ENCODE measurements at places on chromosomes 4 and X.
A peak's percentile ranks its signal among the peaks of the same experiment; 100 is the strongest.

DNA sequence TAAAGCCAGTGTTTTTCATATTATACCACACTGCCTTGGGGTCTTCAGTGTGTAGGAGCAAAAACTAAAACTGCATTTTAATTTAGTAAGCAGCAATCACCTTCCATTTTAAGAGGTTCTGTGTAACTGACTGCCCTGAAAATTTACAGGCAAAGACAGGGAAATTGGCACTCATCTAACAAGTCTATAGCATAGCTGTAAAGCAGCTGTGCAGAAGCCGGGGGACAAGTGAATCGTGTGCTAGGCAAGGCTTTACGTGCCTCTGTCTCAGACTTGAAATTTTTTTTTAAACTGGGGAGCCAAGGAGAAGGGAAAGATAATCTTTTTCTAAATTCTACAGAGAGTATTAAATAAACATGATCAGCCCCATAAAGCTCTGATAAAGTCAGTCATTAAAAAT is 39.7 kb downstream of the TSPAN5 start:
- no peak for DNase-seq

- no peak for DNase-seq
These were observed 921.8 kb upstream of the PCDH10 start for GRCh38 chr4:132227151-132227856.

DNA sequence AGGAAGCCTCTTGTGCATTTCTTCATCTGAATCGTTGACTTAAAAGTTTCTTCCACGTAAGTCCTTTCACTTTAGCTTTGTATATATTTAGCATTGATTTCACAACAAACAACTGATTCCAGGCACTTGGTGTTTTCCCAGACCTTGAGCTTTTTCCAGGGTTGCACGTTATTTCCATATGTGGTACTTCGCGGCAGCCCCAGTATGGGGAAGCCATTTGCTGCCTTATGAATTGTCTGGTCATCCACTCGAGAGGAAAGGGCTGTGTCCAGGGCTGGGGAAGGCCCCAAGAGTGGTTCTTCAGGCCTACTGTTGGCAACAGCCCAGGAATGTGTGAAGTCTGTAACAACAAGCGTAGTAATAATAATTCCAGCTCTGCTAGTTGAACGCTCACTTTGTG is 2.8 kb upstream of the TLR8 start:
- DNase-seq: no peak

DNA sequence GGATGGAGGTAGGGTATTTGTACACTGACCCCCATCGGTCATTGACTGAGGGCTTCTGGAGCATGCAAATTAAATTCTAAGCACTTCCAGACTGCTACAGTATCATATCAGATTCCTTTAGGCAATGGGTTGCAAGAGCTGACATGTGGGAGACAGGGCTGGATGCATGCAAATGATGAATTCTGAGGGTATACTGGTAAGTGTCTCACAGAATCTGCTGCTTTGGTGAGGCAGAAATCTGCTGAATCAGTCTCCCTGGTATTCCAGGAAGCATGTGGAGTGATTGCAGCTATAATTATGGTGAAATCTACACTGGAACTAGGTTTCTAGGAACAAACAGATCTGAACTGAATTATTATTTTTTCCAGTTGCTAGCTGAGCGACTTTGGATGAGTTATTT is 684.9 kb upstream of the MAGEB2 start:
- DNase-seq: no peak

DNA sequence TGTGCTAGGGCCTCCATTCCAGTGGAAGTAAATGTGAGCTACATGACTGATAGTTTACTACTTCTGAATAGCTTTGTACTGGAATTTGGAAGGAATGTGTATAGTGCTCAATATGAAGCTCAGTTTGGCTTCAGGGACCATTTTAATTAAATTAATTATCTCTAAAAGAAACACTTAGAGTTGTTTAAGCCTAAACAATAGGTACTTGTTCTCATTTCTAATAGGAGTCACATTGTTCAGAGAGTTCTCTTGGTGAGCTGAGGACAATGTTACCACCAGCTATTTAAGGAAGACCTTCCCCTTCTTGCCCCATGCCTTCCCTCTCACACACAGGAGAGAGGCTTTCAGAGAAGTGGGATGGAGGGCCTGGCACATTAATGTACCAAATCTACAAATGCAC is 78.3 kb downstream of the CHIC2 start:
- no peak for DNase-seq

GRCh38 chrX:71254092-71254963 is at the start of gene ZMYM3:
ZMYM3 (minus strand) TSS chrX:71254140; CDS start chrX:71253255, 885 bp downstream.
- DNase-seq: peak; percentile 86

DNA sequence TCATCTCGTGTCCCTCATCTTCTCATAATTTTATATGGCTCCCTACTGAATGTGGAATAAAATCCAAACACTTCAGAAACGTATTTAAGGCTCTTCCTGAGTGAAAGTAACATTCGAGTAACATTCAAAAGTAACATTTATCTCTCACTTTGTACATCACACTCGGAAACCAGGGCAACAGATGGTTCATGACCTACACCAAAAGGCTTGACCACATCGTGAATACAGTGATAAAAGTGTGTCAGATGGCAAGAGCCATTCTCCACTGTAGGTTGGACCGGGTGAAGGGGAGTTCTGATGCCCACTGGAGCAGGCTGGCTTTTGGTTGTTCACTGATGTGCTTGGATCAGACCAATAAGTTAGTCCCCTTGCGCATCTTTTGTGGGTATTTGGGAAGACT is 5.6 kb upstream of the LIMCH1 start:
- DNase-seq: no peak

- peak; percentile 85 for DNase-seq
These were observed 632 bp downstream of the PLP2 start for GRCh38 chrX:49172280-49172780.

DNA sequence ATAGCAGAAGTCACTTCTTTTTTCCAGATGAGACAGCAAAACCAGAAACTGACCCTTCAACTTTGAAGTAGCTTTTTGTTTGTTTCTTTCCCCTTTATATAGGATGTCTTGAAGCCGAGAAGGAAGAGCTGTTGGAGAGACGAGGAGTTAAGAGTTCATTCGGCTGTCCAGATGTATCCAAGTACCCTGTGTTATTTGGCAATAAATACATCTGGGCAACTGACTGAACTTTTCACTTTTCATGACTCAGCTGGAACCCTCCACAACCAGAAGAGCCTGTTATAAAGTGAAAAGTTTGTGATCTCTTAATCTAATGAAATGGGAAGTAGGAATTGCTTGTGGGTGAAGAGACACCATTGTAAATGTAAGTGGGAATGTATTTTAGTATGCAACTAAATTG is 131.2 kb downstream of the HTR2C start:
- no peak for DNase-seq

DNA sequence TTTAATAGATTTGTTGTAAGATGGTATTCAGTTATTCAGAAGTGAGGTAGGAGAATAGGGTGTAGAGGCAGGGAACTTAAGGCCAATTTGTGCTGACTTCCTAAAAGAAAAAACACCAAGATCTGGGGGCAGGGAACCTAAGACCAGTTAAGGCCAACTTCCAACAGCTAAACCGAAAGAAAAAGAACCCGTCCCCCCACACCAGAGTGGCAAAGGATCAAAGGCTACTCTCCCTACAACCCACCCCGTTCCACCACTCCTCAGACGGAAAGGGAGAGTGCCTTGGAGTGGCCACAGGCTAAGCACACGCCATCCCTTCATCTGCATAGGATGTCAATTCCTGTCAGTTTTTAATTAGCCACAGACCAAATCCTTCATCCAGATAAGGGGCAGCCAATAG is 3.7 kb upstream of the ZNF718 start:
- no peak for DNase-seq

- no peak for DNase-seq
These were observed 8.9 kb upstream of the NAP1L5 start for GRCh38 chr4:88706574-88706973.

DNA sequence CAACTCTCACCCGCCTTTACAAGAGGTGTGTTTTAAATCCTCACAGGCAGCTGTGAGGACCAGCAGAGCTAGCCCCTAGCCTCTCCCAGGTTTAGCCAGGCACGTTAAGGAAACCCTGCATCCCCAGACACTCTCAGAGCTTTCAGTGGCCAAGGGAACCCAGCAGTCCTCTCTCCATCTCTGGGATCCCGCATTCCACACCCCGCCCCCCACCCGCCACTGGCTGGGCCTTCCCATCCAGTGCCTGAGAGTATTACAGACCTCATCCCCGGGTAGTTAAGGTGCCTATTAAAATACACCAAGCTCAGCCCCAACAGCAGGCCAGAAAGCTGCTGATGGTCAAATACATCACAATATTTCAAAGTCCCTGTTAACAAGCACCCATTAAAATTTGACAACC is 256.2 kb downstream of the BCOR start:
- DNase-seq: no peak

DNA sequence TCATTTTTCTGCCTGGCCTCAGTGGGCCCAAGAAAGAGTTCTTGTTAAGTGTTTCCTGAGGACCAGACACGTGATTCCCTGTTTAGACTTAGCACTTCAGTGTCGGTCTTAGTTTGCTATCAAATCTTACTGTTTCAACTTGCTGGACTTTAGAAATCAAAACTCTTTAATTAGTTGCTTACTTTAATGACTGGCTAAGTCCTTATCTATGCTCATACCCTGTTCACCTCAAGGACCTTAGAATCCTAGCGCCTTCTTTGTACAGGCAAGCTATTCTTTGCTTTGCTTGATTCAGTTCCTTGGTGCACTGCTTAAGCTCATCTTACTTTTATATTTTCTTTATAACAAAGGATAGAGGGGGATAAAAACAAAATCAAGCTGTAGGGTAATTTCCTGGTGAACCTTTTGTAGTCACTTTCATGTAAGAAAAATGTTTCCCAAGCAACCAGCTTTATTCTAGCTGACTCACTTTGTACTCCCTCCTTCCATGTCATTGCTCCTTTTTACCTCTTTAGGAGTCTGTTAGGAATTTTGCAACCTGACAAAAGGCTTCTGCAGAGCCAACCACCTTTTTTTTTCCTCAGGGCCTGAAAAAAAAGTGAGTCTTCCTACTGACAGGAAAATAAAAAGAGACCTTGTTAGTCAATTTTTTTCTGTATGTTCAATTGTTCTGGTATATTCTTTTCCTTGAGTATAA is 14.7 kb downstream of the WDR44 start:
- no peak for DNase-seq

DNA sequence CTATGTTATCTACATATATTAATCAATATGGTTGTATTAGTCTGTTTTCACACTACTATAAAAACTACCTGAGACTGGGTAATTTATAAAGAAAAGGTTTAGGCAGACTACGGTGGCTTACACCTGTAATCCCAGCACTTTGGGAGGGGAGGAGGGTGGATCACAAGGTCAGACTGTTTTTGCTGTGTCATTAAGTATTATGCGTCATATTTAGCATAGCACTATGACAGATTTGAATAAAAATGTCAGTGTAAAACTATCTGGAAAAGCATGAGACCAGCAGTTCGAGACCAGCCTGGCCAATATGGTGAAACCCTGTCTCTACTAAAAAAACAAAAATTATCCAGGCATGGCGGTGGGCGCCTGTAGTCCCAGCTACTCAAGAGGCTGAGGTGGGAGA is 209.7 kb upstream of the ARHGAP24 start:
- DNase-seq: no peak
